ENCODE measurements at places on chromosomes 2 and 18.

GRCh38 chr2:204453730-204454167 lies 91.5 kb upstream of the PARD3B start:
- DNase-seq, result no peak

GRCh38 chr2:120108049-120108448 lies 95.2 kb downstream of the EPB41L5 start:
- DNase-seq, result peak; percentile 67

- DNase-seq, result no peak
Observed at GRCh38 chr2:40101131-40101575, 322.1 kb upstream of the THUMPD2 start.

GRCh38 chr18:6746386-6746960 lies 17.0 kb downstream of the ARHGAP28 start:
- DNase-seq, result no peak

GRCh38 chr2:199851501-199851810 lies 464 bp upstream of the FTCDNL1 start:
- no peak for DNase-seq

DNA sequence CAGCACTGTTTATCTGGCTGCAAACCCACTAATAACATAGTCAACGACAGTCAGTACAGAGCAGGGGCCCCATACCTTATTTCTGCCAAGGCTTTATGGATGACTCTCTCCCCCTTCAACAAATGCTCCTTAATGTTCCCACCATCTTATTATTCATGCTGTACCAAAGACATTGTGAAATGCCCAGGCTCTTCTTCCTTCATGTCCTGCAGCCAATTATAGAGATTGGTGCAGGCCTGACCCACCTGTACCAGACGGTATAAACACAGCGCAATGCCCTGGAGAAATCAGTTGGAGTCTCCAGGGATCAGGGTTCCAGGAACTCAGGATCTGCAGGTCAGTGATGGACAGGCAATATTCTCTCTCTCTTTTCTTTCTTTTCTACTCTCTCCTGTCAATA lies at the start of gene IL1F10:
IL1F10 (plus strand) TSS at position 290 of the 400 bp plus-strand sequence. CDS start 4,769 bp downstream, outside the sequence.
- DNase-seq, result no peak

DNA sequence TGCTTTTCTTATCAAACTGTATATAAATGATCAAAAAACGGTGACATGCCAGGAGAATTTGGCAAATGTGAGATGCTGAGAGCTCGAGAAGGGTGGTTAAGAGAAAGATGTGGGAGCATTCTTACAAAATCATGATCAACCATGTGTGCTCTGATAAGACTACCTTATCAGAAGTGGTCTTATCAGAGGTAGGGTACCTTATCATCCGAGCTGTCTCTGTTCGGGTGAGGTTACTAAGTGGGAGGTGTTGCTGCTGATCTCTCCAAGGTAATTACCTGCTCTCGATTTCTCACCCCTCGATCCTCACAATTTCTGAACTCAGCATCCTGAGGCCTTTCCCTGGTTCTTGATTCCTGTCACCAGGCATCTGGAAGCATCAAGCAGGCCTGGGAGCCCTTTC lies 813.0 kb upstream of the ID2 start:
- no peak for DNase-seq

- DNase-seq, result no peak
Observed at GRCh38 chr2:127229555-127229954, 9.5 kb upstream of the CYP27C1 start.

DNA sequence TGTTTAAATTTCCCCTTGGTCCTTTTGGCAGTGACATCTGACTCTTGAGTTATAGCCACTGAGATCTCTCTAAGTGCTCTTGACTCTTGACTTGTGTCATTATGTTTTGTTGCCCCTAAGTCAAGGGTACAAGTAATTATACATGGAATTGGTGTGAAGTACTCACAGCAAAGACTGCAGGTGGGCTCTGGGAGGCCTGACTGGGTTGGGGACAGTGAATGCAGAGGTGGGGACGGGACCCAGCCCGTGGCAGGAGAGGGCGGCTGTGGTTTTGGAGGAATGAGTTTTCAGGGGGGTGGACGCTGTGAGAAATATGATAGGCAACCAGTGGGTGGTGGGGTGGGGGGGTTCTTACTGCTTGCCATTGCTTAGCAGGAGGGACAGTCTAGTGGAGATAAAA lies 97.8 kb downstream of the NCK2 start:
- no peak for DNase-seq

DNA sequence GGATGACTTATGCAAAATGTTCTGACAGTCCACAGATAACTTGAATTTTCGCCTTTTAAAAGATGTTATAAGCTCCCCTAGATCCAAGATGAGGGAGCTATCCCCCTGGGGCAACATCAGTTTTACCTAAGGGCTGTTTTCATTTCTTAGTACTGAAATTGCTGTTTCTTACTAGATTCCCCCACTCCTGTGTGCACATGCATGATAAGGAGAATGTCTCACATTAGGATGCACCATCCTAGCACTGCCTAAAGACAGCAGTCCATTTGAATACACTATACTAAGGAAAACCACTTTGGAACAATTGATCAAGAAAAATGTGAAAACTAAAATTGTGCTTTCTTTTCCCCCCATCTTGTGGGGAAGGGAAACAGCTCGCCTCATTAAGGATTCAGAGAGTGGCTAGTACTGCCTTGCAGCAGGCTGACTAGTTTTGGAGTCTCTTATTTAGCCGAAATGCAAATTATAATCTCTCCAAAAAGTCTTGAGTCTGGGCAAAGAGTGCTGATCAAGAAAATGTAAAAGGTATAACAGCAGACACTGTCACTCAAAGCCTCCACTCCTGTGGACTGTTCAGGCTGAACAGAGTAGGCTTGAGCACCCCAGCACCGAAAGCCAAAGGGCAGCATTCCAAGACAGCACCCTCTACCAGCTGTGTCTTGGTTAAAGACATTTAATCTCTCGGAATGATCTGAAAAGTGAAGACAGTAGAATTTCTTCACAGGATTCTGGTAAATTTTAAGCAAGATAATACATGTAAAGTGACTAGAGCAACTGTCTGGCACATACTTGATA lies 65.0 kb downstream of the ZNF385B start:
- DNase-seq, result no peak

DNA sequence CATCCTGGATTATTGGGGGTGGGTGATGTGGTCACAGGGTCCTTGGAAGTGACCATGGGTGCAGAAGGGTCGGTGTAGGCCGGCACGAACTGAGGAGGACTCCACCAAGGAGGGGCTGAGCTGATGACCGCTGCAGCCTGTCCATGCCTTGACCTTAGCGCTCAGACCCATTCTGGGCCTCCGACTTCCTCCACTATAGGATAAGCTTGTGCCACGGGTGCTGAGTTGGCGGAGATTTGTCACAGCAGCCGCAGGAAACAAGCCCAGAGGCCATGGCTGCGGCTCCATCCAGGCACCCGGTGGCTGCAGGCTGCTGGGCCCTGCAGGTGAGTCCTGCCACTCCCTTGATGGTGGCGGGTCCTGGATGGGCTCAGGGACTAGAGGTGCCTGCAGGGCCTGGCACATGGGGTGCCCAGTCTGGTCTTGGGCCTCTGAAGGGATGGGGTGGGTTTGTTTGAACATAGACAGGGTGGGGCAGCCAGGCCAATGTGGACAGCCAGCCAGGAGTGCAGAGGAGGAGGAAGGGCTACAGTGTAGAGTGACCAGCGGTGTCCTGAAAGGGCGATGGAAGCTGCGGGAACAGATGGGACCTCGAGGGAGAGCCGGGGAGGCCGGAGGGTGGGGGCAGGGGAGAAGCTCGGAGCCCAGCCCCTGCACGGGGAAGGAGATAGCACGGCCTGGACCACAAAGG lies 84.8 kb downstream of the SEPTIN10 start:
- DNase-seq, result no peak
